ENCODE measurements at places on chromosomes 16 and 17. TPM values are rescaled to one million over a fixed set of nuclear protein-coding genes. Genes with fewer than 3 reads are reported as not detected.

DNA sequence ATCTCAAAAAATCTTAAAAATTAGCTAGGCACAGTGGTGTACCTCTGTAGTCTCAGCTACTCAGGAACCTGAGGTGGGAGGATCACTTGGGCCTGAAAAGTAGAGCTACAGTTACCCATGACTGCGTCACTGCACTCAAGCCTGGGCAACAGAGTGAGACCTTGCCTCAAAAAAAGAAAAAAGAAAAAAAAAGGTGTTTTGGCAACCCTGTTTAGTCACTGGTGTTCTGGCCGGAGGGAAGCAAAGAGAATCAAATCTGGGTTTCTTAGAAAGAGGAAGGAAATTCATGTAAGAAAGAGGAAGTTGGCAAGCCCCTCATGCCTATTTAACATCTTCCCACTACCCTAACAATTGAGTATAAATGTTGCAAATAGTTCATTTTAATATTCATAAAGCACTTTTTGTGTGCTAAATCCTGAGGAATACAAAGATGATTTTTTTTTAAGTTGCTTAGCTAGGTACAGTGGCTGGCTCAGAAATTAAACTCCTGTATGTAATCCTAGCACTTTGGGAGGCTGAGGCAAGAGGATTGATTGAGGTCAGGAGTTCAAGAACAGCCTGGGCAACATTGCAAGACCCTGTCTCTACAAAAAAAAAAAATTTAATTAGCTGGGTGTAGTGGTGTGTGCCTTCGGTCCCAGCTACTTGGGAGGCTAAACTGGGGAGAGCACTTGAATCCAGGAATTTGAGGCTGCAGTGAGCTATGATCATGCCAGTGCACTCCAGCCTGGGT is 6.5 kb upstream of the USP32 start:
- DNase-seq: no peak

GRCh38 chr16:58685084-58685449 is 497 bp upstream of the SLC38A7 start:
- DNase-seq: no peak

GRCh38 chr16:704552-705380 is 835 bp downstream of the FBXL16 start:
- no peak for DNase-seq

DNA sequence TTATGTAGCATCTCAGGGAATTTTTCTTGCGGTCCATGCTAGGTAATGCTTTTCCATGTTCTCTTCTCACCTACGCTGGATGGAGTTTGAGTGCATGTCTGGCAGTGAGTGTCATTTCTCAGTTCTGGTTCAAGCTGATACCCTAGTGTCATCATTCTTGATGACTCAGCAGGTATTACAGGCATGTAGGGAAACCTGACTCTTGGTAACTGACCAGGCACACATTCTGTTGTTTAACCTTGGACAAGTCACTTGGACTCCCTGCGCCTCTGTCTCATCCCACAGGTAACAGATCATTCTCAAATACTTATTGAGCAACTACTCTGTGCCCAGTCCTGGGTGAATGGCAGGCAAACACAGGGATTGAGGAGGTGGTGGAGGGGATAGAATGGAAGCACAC is 6.8 kb upstream of the RBFOX1 start:
- no peak for DNase-seq

DNA sequence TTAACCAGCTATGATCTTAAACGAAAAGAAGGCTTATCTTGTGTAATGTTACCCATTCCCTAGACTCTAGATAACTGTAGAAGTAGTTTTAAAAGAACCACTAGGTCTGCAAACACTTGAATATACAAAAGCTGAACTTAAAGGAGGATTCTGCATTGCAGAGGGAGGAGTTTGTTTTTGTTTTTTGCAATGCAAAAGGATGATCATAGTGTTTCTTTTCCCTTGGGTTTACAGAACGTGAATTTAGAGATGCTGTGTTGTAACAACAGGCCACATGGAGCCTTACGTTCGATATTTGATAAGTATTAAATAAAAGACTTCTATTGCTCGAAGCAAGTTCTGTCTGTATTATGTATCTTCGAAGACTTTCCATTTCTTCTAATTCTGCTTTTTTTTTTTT is 77.6 kb downstream of the CHD9 start:
- DNase-seq: no peak

The ATPAF2 gene
- total RNA-seq: 24.5 TPM
